ELR (cell line): ENCODE measurements at places on chromosomes 3 and 15.

- DNase-seq = no peak
These were observed 782.2 kb downstream of the VGLL3 start for GRCh38 chr3:86208772-86209171.

GRCh38 chr3:176505878-176506621 lies 691.2 kb downstream of the TBL1XR1 start:
- DNase-seq = no peak

GRCh38 chr3:94081884-94082283 lies 19.0 kb downstream of the NSUN3 start:
- no peak for DNase-seq

DNA sequence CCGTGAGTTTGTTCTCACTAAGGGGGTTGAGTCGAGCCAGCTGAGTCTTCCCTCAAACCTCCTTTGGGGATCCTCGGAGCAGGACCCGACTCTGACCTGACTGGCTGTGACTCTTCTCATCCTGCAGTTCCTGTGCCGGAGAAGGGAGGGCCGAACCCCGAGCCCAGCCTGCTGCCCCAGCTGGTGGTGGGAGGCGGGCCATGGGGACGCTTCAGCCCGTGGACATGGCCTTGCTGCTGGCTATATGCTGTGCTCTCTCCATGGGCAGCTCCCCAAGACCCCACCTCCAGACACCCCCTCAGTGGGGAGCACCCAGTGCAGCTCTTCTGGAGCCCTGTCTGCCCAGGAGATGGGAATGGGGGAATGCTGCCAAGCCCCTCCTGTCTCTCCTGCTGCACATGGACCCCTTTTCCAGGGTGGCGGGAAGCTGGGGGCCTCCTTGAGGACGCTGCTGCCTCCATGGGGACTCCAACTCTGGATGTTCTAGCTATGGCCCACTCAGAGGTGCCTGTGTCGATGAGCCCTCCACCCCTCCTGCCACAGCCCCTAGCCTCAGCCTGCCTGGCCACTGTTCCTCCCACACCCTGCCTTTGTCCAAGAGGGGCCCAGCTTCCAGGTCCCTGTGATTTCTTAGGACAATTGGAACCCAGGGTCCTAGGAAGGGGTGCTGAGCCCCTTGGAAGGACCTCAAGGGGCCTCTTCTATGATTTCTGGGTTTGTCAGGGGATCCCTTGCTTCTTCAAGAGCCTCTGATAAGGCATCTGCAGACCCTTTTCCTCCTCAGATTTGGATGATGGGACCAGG lies 12.8 kb downstream of the C15orf39 start:
- no peak for DNase-seq

DNA sequence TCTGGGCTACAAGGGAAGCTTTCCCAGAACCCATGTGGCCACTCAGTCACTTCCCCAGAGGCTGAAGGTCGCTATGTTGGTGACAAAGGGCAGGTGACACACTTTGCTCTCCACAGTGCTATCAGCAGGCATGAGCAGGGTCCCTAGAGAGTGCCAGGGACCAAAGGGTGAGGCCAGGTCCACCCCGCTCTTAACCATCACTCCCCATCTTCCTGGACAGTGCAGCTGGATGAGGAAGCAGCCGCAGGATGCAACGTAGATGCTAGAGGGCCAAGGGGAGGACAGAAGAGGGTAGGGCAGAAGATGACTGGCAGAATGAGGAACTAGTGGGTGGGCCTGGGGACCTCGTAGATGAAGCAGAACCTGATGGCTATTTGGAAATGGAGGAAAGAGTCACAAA lies 13.6 kb upstream of the LTF start:
- no peak for DNase-seq

DNA sequence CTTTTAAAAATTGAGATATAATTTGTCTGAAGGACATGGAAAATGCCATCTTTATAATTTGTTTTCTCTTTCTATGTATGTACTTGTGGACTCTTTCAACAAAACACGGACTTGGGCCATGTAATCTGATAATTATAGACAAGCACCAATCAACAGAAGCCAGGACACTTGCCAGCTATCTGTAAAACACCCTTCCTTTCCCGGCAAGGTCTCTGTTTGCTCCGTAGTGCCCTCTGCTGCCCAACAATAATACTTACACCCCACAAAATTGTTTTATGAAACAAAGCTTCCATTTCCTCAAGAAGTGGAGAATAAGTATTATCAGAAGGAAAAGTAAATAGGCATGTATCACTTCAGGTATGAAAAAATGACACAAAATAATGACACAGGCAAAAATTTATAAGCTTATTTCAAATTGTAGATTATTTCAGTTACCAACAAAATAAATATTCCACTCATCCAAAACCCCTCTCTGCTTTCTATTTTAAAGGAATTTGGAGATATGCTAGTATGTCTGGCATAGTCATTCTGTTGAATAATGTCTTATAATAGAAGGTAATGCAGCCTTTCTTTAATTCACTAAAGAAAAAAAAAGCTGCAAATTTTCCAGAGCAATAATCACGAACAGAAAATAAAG lies 32.8 kb downstream of the MYH15 start:
- DNase-seq = peak; percentile 78

DNA sequence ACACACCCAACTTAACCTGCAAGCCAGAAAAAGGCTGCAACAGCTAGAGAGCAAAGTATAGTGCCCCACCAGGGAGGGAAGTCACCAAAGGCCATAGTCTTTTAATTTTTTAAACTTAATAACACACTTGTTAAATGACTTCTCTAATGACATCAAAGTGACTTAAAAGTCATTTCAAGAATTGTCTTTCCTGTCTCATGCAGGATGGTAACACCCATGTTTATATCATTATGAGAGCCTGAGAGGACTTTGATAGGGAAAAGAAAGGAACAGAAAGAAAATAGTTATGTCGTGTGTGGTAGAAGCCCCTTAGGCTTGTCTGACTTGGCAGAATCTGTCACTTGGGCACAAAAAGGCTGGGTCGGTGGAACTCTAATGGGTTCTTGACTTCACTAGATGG lies 57.9 kb upstream of the C2CD4B start:
- no peak for DNase-seq

- peak; percentile 19 for DNase-seq
These were observed 63.0 kb downstream of the SLTM start for GRCh38 chr15:58870451-58870850.

GRCh38 chr3:81612768-81613167 lies 148.7 kb downstream of the GBE1 start:
- no peak for DNase-seq
